Right atrium auricular region (tissue), 2 donors: ENCODE measurements at places on chromosomes 11 and 22. TPM values are rescaled to one million over a fixed set of nuclear protein-coding genes. Genes with fewer than 3 reads are reported as not detected.
A peak's percentile ranks its signal among the peaks of the same experiment; 100 is the strongest.

- H3K36me3 ChIP-seq: no peaks in the 10 kb centered on the region
- no peak overlapping the region for H3K4me3 ChIP-seq
- H3K27ac ChIP-seq: no peak overlapping the region
- H3K27me3 ChIP-seq: no peaks in the 10 kb centered on the region
Measured at GRCh38 chr11:33857933-33858371, 33.9 kb downstream of the LMO2 start.

DNA sequence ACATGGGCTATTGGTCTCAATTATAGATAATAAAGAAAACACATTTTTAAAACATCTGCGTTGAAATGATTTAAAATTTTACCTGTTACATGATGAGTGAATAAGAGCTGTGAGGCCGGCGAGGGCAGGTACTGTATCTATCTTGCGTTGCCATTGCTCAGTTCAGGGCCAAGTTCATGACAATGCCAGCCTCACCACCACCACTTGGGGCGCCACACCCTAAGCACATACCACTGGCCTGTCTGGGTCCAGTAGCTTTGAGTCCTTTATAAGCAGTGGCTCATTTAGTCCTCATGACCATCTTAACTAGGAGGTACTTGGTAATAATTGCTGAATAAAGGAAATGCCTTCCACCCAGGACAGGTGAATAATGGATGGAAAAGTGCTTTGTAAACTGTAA lies 14.5 kb upstream of the MB start:
- H3K4me3 ChIP-seq: no peak overlapping the region
- no peak for DNase-seq
- H3K36me3 ChIP-seq: no peaks in the 10 kb centered on the region
- H3K27me3 ChIP-seq: no peaks in the 10 kb centered on the region

GRCh38 chr22:21101877-21102638 lies 56.3 kb downstream of the LRRC74B start:
- DNase-seq: no peak
- no peaks in the 10 kb centered on the region for H3K27me3 ChIP-seq
- no peak overlapping the region for H3K4me3 ChIP-seq
- H3K36me3 ChIP-seq: no peaks in the 10 kb centered on the region

- peaks cover 46% of the 10 kb centered on the region for H3K4me1 ChIP-seq
- no peak overlapping the region for H3K4me3 ChIP-seq
- H3K27me3 ChIP-seq: no peaks in the 10 kb centered on the region
- H3K36me3 ChIP-seq: peaks cover 7% of the 10 kb centered on the region
- peak; percentile 92 for DNase-seq
- peak overlapping the region; percentile 81 for H3K27ac ChIP-seq
Measured at GRCh38 chr11:72069787-72070251, 10.5 kb downstream of the NUMA1 start.

GRCh38 chr22:50183141-50183971 lies 2.4 kb upstream of the TRABD start:
- H3K27me3 ChIP-seq: no peaks in the 10 kb centered on the region
- H3K4me1 ChIP-seq: peaks cover 41% of the 10 kb centered on the region
- no peak overlapping the region for H3K4me3 ChIP-seq

DNA sequence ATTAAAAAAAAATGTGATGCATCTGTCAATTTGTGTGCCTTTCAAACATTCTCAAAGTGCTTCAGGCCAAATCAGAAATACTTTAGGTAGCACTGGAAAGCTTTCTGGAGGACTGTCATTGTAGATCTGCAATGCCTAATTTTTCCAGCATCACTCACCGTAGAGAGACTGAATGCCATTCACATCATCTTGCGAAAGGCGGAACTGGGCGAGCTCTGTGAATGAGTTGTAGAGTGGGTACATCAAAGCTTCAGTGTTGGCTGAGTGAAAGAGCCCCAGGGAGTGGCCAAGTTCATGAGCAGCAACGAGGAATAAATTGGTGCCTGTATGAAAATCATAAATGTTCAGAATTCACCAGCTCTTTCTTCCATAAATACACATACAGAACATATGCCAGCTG lies 4.0 kb downstream of the MMP10 start:
- no peaks in the 10 kb centered on the region for H3K36me3 ChIP-seq
- no peak overlapping the region for H3K27ac ChIP-seq
- no peaks in the 10 kb centered on the region for H3K4me1 ChIP-seq
- DNase-seq: no peak
- H3K27me3 ChIP-seq: no peaks in the 10 kb centered on the region

GRCh38 chr22:21030621-21031544 lies 1.5 kb downstream of the SLC7A4 start:
- H3K27me3 ChIP-seq: peaks cover 2% of the 10 kb centered on the region
- DNase-seq: no peak
- H3K27ac ChIP-seq: no peak overlapping the region
- H3K4me3 ChIP-seq: no peak overlapping the region

- no peaks in the 10 kb centered on the region for H3K27me3 ChIP-seq
- H3K4me1 ChIP-seq: no peaks in the 10 kb centered on the region
- H3K4me3 ChIP-seq: no peak overlapping the region
- H3K36me3 ChIP-seq: no peaks in the 10 kb centered on the region
- no peak for DNase-seq
Measured at GRCh38 chr11:117833401-117833891, 8.9 kb upstream of the FXYD2 start.

DNA sequence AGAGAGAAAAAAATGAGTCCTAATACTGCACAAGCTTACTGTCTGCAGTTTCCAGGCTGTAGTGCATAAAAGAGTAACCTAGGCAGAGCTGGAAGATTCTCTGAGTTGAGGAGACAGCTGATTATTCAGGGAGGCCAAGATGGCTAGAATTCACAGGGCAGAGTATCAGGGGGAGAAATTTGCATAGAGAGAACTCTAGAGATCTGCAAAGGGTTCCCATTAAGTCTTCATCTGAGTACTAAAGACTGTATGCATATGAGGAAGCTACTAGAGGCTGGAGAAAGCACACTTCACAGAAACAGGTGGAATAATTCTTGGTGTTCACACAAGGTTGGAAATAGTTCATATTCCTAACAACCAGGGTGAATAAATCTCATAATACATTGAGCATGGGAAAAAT lies 66.6 kb upstream of the RRAS2 start:
- DNase-seq: no peak
- no peaks in the 10 kb centered on the region for H3K27me3 ChIP-seq
- H3K27ac ChIP-seq: no peak overlapping the region
- no peaks in the 10 kb centered on the region for H3K36me3 ChIP-seq

GRCh38 chr11:72454791-72455190 lies 20.5 kb upstream of the CLPB start:
- no peak overlapping the region for H3K4me3 ChIP-seq
- no peaks in the 10 kb centered on the region for H3K36me3 ChIP-seq
- no peak for DNase-seq
- no peaks in the 10 kb centered on the region for H3K4me1 ChIP-seq

DNA sequence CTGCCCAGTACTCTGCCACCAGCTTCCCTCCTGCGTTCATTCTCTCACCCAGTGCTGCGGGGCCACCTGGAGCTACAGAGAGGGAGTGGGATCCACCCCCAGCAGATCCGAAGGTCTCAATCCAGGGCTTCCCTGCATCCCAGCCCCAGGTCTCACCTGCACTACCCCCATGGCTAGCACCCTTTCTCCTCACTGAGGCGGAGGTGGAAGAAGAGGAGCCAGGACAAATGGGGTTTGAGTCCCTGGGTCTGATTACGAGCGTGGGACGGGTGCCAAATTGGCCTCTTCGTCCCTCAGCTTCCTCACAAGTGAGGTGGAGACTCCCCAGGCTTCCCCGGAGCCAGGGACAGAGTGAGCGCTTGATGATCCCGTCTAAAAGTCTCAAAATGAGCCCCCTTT lies 64.2 kb downstream of the NFAM1 start:
- peak overlapping the region; percentile 63 for H3K4me3 ChIP-seq
- H3K27ac ChIP-seq: no peak overlapping the region
- peaks cover 40% of the 10 kb centered on the region for H3K4me1 ChIP-seq
- no peaks in the 10 kb centered on the region for H3K27me3 ChIP-seq
- H3K36me3 ChIP-seq: no peaks in the 10 kb centered on the region
- DNase-seq: no peak

DNA sequence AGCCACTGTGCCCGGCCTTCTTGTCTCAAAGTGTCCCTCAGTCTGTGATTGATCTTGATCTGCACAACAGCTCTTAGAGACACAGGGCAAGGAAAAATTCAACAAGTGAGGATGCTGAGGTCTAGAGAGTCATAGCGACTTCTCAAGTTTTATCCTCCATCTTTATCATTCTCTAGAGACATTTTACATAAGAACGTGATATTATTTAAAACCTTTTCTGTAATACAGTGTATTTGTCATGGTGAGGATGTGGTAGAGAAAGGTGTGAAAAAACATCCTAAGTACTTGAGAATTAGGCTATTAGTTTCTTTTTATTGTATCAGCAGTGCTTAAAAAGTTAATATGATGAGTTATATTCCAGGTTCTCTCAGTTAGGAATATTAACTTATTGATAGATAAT lies 50.2 kb downstream of the EMSY start:
- H3K36me3 ChIP-seq: peaks cover 22% of the 10 kb centered on the region
- no peaks in the 10 kb centered on the region for H3K27me3 ChIP-seq
- H3K27ac ChIP-seq: no peak overlapping the region
- DNase-seq: no peak

- DNase-seq: no peak
- no peaks in the 10 kb centered on the region for H3K36me3 ChIP-seq
- H3K27ac ChIP-seq: peak overlapping the region; percentile 97
Measured at GRCh38 chr11:46341454-46341853, 5.8 kb upstream of the DGKZ start.

GRCh38 chr11:97990162-97990920 lies 1030.4 kb upstream of the CNTN5 start:
- H3K27ac ChIP-seq: no peak overlapping the region
- no peaks in the 10 kb centered on the region for H3K36me3 ChIP-seq
- no peak overlapping the region for H3K4me3 ChIP-seq
- no peaks in the 10 kb centered on the region for H3K27me3 ChIP-seq
- no peaks in the 10 kb centered on the region for H3K4me1 ChIP-seq

The CRYBA4 gene
- not detected for total RNA-seq

The ALDH3B1 gene
- total RNA-seq: 21.6 TPM

The TCN1 gene
- not detected for total RNA-seq

The OR4S2 gene
- total RNA-seq: not detected

The MTCH2 gene
- total RNA-seq: 52.4 TPM
